ENCODE measurements at places on chromosomes 7 and 10.

GRCh38 chr7:48876087-48876486 is 48.3 kb upstream of the CDC14C start:
- DNase-seq, result no peak

DNA sequence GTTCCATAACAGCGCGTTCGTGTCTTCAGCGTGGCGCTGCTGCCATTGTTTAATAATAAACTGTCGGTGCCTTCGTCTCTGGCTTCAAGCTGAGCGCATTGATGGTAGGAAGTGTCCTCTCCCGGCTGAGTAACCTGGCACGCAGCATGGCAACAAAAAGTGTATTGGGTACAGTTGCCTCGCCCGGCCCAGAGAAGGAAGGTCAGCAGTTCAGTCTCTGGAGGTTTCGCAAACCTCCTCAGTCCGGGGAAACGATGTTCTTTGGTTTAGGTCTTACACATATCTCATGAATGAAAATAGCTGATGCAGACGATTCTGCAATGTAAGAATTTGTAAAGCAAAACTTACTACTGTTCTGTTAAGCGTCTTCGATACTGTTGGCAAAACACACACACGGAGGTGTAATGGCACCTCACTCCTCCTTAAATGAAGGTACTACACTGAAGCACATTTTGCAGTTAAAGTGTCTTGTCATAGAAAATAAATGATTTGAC is 739 bp upstream of the CCDC186 start:
- DNase-seq, result no peak

GRCh38 chr10:63646491-63646890 is 125.3 kb downstream of the REEP3 start:
- no peak for DNase-seq

- no peak for DNase-seq
Measured at GRCh38 chr10:128367807-128368206, 241.6 kb upstream of the MKI67 start.

- DNase-seq, result no peak
Measured at GRCh38 chr10:77032188-77032570, 605.4 kb downstream of the KCNMA1 start.
